ENCODE measurements at places on chromosomes 6 and 20.

DNA sequence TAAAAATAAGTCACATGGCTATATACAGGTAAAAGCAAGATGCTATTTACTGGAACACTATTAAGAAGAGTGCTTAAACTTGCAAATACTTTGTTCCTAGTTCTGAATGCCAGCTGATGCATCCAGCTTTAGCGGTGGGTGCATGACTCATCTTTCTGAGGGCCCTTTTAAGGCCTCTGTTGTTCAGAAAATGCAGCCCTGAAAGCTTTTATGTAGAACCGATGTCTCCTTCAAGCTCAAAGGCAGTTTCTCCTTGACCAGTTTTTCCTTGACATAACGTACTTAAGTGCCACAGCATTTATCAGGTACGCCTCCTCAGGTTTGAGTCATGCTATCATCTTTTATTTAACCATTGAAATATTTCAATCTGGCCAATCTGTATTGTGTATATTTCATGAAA is 82.8 kb downstream of the MLIP start:
- DNase-seq: no peak

DNA sequence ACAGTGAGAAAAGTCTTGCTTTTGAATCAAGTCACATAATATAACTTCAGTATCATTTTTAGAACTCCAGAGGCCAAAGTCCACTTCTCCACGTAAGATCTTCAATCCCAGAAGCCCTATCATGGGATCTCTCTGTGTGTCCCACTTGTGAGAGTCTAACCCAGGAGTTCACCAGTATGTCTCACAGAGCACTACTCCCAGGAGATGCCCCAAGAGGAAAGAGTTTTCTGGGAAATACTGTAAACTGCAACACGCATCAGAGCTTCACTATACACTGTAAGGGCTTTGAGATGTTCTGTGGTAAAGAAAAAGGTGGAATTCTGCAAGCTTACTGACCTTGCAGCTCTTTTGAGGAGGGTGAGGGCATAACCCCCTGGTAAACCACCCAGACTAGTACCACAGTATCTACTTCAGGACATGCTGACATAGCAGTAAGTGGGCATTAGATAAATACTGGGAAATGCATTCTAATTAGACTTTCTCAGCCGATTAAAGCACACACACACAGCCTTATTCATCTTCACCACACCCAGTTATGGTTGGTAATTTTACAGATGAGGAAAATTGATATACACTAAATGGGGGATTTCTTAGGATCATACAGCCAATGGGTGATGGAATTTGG is 12.3 kb downstream of the DCBLD1 start:
- DNase-seq: no peak

DNA sequence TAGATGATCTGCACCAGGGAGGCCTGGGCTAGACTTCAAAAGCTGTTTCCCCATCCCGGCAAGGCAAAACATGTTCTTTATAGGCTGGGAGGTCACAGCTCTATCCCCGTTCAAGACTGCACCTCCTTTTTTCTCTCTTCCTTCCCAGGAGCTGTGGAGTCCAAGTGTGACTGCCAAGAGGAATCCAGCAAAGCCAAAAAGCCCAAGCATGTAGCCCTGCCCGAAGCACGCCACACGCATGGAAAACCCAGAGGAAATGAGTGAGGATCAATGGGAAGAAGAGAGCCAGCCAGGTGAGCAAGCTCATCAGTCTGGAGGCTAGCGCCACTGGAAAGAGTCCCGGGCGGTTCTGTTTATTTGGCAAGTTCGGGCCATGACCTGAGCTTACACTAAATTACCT is 240.4 kb downstream of the PRL start:
- DNase-seq: no peak

- no peak for DNase-seq
These were observed 466.9 kb downstream of the CBLN4 start for GRCh38 chr20:55538261-55538908.

DNA sequence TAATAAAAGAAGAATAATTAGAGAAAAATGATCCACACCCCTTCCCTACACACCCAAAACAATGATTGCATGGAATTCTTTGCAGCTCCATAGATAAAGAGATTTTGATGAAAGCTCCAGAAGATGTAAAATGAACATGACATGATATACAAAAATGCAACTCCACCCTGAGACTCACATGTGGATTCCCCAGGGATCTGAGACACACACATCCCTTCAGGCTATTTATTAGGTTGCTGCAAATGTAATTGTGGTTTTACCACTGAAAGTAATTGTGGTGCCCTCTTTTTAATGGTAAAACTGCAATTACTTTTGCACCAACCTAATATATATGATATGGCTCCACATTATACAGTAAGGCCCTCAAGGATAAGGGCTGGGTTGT is 40.4 kb upstream of the TBC1D7 start:
- no peak for DNase-seq

- no peak for DNase-seq
These were observed 844.5 kb upstream of the ADGRB3 start for GRCh38 chr6:67790569-67790968.

DNA sequence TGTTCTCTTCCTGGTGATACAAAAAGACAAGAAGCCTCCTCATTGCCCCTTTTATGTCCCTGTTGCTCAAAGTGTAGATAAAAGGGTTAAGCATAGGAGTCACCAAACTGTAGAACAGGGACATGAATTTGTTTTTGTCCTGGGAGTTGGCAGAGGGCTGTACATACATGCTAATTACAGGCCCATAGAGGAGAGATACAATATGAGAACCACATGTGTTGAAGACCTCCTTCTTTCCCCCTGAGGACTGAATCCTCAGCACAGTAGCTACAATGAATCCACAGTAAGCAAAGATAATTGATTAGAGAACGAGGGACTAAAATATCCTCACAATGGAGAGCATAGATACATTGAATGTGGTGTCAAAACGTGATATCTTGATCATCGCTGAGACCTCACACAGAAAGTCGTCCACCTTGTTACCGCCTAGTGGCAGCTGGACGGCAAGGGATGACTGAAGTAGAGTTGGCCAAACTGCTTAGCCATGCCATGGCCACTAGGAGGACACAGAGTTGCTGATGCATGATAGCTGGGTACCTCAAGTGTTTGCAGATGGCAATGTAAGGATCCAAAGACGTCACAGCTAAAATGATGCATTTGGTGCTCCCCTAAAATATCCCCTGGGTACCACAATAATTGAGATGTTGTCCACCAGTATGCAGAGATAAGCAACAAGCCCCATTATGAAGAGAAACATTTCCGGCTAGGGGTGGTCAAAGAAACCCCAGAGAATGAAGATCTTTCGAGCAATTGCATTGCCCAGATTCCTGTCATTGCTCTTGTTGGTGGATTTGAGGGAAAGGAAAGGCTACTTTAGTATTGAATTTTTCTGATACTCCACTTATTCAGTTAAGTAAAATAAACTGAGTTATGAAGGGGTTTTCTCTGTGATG is 15.0 kb downstream of the OR2B3 start:
- DNase-seq: no peak

DNA sequence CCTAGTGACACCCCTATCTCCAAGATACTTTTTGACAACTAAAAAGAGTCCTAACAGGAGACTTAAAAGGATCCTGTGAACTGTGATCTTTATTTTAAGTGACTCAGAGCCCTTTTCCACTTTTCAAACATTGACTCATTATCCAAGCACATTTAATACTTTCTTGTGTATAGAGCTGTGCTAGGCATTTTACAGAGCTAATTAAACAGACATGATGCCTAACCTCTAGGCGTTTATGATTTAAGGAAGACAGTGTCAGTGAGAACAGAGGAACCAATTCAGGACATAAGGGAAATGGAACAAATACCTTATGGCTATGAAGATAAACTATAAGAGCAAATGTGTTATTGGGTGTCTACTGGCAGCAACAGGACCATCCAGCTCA is 282.6 kb downstream of the TPBG start:
- DNase-seq: no peak

- no peak for DNase-seq
These were observed 33.6 kb downstream of the KCNB1 start for GRCh38 chr20:49448917-49449316.

Measured in NCI-H1092 treated with DMSO at 0.1 percent for 48 hours (cell line).